ENCODE measurements at places on chromosomes 12 and 14.

DNA sequence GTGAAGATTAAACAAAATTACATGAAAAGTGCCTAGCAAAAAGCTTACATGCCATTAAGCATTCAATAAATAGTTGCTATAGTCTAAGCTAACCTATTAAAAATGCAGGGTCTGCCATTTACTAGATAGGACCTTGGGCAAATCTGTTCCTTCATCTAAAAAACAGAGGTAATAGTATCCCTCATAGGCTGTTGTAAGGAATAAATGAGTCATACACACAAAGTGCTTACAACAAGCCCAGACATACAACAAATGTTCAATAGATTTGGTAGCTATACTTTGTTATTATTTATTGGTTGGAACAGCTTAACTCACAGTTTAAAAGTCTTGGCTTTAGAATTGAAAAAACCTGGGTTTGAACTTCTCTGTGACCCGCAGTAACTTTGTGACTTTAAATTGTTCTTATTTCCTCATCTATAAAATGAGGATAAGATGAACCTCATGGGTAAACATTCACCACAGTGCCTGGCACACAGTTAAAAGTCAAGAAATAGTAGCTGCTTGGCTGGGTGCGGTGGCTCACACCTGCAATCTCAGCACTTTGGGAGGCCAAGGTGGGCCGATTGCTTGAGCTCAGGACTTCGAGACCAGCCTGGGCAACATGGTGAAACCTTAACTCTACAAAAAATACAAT, 24.7 kb downstream of the HEATR5A start:
- no peak for DNase-seq

DNA sequence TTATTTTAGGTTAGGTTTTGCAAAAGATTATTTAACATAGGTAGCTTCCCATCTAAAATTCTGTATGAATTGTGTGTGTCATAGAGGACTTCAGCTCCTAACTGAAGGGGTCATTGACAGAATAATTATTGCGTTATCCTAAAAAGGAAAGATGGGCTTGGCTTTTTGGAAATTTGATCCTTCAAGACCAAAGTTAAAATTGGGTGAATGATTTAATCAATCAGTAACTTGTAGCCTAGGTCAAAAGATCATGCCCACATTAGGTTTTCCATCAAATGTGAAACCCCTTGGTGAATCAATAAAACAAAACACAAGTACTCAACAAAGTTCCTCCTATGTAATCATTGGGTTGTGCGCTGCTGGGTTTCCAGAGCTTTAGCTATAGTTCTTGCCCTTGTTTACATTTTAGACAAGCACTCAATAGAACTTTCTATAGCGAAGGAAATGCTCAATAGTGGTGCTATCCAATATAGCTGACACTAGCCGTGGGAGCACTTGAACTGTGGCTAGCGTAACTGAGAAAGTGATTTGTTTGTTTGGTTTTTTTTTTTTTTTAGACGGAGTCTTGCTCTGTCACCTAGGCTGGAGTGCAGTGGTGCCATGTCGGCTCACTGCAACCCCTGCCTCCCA, 37.6 kb upstream of the ARHGAP5 start:
- no peak for DNase-seq

DNA sequence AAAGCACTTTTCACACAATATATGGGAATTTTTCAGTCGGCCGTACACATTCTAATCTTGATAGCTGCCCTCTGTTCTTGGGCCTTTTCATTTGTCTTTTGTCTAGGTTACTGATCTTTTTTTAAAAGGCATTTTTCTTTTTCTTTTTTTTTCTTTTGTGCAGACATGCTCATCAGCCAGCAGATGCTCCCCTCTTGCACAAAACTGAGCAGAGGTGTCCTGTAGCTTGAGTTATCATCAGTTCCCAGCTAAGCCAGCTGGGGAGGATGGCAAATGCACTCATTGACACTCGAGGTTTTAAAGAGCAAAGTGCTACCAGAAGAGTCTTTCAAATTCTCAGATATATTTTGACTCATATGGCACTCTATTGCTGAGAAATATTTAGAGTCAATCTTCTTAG, 913.9 kb upstream of the SEL1L start:
- DNase-seq: no peak

DNA sequence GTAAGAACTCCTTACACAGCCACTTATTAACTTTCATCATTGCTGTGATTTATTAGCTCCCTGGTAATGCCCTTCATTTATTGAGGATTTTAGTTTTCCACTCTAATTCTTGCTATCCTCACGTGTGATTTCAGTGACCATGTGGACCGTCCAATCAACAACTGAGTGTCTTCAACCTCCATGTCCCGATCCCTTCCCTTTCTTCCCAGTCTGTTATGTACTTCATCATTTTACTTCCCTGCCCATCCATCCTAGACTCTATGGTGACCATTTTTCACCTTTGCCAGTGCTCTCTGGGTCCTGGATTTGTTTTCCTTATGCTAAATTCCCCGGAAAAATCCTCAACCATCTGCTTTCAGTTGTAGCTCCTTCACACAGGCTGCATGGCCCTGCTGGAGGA, 111.0 kb downstream of the MSRB3 start:
- no peak for DNase-seq

DNA sequence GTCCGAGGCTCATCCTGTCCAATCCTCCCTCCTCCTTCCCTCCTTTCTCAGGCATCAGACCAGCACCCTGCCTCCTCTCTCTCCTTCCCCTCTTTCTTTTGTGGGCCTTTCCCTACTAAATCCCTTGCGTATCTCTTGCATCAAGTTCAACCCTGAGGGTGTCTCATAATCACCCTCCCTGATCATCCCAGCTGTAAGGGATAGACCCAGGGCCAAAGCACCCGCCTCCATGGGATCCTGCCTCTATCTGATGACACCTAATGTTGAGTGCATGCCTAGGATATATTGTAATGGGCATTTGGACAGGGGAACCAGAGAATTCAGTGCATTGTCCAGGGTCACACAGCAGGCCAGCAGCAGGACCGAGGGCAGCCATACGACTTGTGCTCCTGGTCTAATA, 84.9 kb downstream of the PHETA1 start:
- DNase-seq: no peak

DNA sequence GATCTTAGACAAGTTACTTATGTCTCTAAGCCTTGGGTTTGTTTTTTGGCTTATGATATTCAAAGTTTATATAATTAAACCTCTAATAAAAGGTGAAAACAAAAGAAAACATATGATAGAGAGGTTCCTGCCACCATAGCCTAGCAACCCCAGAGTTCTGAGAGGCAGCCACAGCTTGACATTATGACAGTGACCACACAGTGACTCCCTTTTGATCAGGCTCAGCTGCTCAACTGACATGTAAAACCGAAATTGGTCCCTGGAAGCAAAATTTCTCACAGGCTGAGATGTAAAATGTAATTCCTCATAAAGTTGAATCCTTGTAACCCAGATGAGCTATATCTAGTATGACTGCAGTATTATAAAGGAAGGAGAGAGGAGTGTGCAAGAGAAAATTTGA, 108.5 kb downstream of the GCH1 start:
- DNase-seq: no peak

DNA sequence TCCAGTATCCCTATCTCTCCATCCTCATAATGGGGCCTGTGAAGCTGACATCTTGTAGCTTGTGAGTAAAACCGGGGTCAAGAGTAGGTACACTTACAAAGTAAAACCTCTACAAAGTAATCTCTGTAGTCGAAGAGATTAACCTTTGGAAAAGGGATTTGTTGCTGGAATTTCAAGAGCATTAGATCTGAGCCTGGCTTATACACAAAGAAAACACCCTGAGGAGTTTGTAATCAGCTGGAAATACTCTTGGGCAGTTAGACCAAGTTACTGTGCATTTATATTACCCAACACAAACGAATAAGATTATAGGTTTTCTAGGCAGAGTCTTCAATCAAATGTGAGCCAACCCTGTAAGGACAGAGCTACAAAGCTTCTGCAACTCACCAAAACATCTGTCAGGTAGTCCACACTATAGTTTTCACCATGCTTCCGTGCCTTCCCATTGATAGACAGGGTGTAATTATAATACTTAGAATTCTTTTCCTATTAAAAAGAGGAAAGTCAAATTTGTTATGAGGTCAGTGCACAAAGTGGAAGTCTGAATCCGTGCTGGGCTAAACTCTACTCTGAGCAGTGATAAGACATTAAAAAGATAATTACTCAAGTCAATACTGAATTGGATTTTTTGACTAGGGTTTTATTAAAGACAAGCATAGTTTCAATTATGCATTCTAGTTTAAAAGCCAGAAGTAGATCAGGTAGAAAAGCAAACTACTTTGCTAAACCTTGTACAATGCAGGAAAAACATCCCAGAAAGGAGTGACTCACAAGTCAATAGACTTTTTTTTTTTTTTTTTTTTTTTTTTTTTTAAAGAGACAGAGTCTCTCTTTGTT, 14.6 kb downstream of the GNS start:
- no peak for DNase-seq

DNA sequence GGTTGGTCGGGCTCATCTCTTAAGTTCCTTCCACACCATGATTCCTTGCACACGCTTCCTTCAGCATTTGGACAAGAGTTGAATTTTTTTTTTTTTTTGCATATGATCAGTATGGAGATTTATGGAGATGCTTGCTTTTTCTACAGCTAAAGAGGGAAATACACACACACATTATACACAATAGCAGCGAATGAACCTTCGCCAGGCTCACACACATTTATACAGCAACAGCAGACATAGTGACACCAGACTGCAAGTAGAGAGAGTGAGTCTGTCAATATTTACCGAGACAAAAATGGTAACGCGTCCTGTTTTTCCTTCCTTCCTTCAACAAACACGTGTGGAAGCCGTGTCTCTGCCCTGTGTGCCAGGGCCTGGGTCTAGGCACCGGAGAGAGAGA, 897.9 kb downstream of the BCL11B start:
- DNase-seq: no peak

- DNase-seq: no peak
These were observed 118.8 kb downstream of the SCARB1 start for GRCh38 chr12:124744659-124745464.

- no peak for DNase-seq
These were observed 520 bp upstream of the MON2 start for GRCh38 chr12:62466018-62466593.
